Right forelimb (tissue), 1 donor: ENCODE measurements at places on chromosomes 7 and 10.

GRCh38 chr7:27121684-27122076 is 8.9 kb downstream of the HOXA4 start:
- no peak for DNase-seq

DNA sequence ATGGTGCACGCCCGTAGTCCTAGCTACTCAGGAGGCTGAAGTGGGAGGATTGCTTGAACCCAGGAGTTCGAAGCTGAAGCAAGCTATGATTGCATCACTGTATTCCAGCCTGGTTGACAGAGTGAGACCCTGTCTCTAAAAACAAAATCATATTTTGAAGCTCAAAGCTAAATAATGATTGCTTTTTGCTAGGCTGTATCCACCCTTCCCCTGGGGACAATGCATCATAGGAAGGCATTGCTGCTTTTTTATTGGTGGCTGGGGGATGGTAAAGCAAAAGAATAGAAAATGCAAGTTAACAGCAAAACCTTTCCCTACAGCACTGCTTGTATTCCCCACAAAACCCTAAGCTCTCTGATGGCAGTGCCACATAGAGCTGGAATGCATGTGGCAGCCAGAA is 107.5 kb upstream of the WAC start:
- DNase-seq = no peak

GRCh38 chr10:112732277-112732921 is 217.6 kb upstream of the TCF7L2 start:
- no peak for DNase-seq

DNA sequence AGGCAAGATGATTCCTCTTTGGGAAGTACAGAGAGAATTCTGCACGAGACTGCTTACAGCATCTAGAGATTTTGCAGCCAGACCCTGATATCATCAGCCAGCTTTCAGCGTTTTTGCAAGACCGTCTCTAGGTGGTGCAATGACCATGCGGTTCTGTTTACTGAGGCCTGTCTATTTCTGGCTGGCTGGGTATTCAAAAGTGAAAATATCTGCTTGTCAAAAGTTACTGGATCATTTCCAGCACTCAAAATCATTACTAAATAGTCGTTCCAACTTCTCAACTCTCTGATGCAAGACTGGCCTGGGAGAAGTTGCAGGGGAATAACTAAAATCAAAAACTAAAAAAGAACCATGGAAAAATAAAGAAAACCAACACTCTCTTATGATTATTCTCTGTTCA is 240.1 kb downstream of the ELMO1 start:
- peak; percentile 78 for DNase-seq

DNA sequence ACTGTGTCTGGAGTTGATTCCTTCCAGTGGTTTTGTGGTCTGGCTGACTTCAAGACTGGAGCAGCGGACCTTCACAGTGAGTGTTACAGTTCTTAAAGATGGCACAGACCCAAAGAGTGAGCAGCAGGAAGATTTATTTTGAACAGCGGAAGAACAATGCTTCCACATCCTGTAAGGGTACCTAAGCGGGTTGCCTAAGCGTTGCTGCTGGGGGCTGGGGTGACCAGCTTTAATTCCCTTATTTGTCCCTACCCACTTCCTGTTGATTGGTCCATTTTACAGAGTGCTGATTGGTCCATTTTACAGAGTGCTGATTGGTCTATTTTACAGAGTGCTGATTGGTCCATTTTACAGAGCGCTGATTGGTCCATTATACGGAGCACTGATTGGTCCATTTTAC is 13.2 kb downstream of the AKR1B15 start:
- DNase-seq = no peak

DNA sequence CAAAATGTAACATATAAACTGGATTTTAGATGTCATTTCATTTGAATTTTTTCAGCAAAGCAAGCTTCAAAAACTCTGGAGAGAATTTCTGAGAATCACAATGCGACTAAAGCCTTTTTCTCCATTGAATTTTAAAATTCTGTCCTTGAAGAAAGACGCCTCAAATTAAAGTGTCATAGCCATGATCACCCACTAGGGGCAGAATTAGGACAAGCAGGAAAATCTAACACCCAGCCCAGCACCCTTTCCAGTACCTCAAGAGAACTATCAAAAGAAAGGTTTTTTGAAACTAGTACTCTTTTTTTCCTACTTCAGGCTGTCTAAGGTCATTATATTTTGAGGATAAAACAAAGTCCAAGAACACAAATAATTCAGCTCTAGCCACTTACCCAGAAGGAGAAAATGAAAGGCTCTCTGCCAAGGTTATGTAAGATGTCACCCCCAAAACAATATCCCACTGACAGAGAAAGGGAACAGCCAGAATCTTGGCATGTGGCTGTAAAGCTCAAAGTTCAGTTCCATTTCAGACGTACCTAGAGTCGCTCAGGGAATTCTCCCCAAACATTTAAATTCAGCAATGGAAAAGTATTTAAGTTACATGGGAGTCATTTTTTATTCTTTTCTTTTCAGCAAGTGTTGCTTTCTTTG is 299.4 kb downstream of the SNX13 start:
- no peak for DNase-seq

DNA sequence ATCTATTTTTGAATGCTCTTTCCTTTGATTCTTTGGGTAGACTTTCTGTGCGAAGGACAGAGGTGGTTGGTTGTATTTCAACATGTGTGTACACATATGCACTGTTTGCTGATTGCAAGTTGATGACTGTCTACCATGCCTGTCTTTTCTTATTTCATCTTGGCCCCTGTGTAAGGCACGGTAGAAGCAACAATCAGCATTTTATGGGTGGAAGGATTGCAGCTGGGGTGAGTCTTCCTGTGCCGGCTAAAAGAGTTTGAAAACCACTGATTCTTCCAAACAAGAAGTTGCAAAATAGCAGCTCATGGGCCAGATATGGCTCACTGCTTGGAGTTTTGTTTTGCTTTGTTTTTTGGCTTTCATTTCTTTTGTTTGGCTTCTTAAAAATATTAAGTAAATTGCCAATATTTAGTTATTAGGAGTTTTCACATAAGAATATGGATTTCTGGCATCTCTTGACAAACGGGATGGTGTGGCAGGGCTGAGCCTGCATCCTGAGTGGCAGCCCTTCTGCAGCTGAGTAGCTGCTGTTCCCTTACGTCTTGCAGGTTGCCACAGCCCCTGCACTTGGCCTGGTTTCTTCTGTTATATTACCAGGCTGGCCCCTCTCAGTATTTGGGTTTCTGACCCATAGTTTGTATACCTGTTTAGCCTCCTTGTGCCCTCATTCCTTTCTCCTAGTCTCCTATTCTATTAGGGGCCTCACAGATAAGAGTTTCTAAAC is 7.2 kb downstream of the ZNF862 start:
- DNase-seq = no peak

DNA sequence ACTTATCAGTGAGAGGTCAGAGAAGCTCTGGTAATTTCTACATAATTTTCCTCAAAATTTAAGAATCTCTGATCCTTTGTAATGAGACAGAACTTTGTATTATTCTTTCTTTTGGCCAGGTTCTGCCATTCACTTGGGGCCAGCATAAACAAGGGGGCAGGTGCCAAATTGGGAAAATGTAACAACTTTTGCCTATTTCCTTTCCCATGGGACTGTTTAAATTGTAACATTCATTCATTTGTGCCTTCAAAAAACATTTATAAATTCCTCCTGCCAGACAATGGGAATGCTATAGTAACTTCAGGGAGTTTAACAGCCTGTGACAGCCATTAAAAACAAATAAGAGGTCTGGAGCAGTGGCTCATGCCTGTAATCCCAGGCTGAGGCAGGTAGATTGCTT is 12.4 kb downstream of the DYNC1I1 start:
- no peak for DNase-seq

GRCh38 chr10:133124357-133125211 is 35.4 kb upstream of the KNDC1 start:
- DNase-seq = peak; percentile 73

DNA sequence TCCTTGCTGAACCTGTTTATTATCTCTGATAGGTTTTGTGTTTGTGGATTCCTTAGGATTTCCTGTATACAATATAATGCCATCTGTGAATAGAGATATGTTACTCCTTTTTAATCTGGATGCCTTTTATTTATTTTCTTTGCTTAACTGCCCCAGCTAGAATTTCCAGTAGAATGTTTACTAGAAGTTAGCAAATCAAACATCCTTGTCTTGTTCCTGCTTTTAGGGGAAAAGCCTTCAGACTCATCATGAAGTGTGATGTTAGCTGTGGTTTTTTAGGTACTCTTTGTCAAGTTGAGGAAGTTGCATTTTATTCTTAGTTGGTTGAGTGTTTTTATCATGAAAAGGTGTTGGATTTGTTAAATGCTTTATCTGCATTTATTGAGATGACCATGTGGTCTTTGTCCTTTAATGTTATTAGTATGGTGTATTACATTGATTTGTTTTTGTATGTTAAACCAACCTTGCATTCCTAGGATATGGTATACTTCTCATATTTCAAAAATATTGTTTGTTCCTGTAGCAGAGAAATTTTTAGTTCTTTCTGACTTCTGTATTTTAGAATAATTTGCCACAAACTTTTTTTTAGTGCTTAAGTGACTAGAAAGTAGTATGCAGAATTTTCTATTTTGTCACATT is 24.3 kb downstream of the PPP2R2D start:
- DNase-seq = no peak

DNA sequence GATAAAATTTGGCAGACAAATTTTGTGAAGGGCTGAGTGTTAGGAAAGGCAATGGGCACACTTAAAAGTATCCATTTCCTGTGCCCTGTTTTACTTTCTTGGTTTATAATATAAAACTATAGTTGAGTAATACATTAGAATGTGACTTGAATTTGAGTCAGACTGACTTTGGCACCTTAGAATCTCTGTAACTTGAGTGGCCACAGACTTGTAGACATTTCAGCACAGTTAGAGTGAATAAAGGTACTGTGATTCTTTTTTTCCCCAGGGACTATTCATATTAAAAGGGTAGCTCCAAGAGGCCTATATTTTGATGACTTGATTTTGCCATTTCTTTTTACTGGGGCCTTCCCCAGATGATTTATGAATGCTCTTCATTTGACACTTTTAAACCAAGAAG is 22.4 kb downstream of the GBF1 start:
- DNase-seq = no peak

DNA sequence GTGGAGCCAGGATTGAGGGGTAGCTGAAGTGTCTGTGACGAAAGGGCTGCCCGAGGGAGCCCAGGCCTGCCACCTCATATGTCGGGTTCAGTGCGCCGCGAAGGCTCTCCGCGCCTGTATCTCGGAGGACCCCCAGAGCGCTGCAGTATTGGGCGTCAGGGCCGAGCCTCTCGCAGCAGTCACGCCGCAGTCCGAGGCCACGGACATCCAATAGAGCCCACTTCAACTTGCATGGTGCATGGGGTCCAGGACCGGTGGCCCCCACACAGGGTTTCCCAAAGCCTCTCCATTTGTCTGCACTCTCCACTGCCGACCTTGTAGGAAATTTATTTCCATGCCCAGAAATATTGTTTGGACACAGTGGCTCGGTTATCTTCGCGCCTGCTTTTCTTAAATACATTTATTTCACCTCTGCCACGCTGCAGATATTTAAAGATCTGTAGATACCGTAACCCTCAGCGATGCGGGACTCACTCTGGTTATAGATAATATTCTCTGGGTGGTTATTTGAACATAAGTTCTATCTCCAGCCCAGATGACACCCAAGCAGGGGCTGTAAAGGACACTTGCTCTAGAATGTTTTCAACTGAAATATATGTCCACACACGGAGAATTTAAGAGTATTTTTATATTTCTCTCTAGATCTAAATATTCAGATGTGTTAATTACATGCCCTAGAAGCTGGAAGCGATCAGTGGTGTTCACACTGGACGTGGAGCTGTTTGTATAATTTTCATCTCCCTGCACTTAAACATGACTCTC is 5.1 kb upstream of the ZNF503 start:
- no peak for DNase-seq

DNA sequence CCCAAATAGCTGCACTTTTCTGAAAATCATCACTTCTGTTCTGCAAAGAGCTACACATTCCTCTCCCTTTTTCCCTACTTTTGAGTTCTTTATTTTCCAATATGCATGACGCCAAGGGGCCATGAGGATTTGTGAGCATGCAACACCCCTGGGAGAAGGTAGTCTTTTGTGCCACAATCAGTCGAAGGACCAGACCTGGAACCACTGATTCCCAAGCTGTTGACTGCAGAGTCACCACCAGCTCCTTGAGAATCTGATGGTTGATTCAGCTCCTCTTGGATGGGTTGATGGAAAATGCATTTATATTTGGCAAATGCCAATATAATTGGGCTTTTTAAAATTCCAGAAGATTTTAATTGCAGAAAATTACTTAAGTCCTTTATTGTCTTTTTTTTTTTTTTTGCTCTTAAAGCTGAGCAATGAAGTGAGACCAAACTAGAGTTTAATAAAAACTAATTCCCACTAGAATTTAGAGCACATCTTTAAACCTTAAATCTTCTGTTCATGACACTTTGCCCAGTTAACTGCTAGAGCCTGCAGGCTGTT is 554.1 kb downstream of the TNS3 start:
- no peak for DNase-seq

- DNase-seq = no peak
Measured at GRCh38 chr10:129253161-129253864, 213.7 kb upstream of the MGMT start.

GRCh38 chr10:36608866-36609265 is 516.5 kb upstream of the ANKRD30A start:
- DNase-seq = no peak

- DNase-seq = no peak
Measured at GRCh38 chr7:73971704-73972341, 56.1 kb upstream of the ELN start.

DNA sequence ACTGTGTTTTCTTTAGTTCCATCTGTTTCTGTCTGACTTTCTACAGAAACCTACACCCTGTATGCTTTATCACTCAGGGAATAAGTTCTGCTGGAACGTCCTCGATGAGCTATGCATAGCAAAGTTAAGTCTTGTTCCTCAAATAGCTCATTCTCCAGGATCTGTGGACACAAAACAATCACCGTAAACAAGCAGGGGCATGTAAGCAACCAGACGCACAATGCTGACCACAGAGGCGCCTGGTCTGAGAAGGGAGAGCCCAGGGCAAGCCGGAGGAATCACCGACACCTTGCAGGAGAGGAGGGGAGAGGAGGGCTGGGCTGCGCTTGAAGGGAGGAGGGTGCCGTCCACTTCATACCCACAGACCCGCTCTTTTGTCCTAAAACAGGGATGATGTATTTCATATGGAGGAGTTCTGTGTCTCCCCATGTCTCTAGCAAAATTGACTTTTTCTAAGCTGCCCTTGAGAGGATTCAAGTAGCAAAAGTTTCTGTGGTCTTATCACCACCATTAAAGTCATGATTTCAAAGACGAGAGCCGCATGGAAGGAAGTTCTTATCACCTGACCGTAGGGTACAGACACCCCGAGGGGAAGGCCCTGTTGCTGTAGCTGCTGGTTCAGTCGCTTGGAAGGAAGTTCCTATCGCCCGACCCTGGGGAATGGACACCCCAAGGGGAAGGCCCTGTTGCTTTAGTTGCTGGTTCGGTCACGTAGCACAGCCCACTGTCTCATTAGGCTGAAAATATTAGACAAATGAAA is 14.3 kb downstream of the CALML3 start:
- peak; percentile 36 for DNase-seq

GRCh38 chr10:15603446-15604011 is 116.2 kb downstream of the ITGA8 start:
- DNase-seq = no peak

GRCh38 chr10:17006631-17007417 is 122.8 kb downstream of the CUBN start:
- DNase-seq = no peak
